Sigmoid colon (tissue), 7 donors: ENCODE measurements at places on chromosomes 16 and 17.

DNA sequence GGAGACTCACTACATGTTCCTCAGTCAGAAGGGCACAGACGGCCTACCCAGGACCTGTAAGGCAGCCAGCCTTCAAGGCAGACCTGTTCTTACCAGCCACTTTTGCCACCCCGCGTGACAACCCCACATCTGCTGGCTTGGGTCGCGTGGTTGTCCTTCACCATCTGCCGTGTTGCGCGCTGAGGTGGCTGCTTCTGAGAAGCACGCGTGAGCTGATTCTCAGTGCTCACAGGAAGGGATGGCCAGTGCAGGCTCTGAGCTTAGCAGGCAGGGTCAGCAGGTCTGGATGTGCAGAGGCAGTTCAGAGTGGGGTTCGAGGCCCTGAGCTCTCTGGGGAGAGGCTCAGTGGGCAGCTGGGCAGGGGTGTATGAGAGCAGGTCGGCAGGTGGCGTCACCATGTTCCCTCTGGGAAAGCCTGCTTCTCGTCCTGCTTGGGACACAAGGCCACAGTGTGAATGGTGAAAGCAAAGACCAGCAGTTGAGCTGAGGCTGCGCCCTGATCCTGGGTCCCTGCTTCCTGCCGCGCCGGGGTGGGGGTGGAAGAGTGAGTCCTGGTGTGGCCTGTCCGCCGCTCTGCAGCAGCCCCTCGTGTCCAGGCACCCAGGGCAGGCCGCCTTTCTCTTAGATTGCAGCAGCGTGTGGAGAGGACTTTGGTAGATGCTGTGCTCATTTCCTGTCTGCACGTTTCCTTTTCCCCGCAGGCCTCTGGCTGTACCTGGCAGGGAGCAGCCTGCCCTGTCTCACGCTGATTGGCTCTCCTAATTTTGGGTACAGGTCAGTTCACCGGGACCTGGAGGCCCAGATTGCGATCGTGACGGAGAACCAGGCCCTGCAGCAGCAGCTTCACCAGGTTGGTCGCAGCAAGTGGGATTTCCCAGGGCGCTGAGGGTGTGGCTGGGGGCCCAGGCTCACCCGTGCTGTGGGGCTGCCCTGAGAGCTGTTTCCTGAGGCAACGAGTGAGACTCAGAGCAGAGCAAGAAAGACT is 36.0 kb downstream of the PGS1 start:
- DNase-seq: no peak

DNA sequence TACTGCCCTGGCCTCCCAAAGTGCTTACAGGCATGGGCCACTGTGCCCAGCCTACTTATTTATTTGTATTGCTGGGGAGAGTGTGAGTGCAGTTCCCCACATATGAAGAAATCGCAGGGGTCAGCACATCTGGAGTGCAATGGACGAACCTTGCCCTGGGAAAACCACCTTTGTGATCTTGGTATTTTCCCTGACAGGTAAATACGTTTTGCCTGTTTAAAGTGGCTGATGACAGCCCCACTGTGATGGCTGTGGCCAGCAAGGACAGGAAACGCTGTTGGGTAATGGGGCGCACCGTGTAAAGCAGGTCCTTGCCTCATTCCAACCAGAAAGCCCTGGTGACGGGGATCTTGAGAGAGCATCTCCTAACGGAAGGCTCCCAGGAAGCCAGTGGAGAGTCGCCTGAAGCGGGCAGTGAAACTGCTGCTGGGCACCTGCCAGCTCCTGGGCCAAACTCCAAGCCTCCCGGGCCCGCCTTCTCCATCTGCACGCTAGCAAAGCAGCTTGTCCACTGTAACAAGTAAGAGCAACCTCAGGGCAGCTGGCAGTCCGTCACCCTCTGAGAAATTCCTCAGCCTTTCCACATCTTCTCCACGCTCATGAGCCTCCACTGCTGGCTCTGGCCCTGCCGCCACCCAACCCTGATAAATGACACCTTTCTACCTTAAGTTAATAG is 17.5 kb downstream of the EMC8 start:
- DNase-seq: peak; percentile 87

- DNase-seq: no peak
Observed at GRCh38 chr17:51060396-51060795, 60.3 kb downstream of the SPAG9 start.

GRCh38 chr17:6356562-6356961 is 78.4 kb downstream of the AIPL1 start:
- DNase-seq: no peak

GRCh38 chr16:66894948-66895688 is 14.8 kb downstream of the PDP2 start:
- peak; percentile 82 for DNase-seq

GRCh38 chr17:17779015-17779611 is 57.7 kb downstream of the SREBF1 start:
- no peak for DNase-seq

DNA sequence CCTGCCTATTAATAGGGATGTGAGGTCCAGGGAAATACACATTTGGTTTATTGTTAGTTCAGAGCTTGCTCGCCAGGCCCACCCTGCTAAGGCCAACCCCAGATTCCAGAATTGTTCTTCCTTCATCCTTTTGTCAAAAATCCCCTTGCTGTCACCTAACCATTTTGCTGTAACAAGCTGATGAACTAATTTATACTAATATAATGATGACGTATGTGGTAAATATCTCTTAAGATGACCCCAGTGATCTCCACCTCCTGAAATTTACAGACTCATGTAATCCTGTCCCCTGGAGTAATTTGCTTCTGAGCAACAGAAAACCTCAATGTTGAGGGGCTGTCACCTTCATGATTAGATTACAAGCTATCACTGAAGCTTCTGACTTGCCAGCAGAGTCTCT is 236.3 kb upstream of the N4BP1 start:
- DNase-seq: no peak

DNA sequence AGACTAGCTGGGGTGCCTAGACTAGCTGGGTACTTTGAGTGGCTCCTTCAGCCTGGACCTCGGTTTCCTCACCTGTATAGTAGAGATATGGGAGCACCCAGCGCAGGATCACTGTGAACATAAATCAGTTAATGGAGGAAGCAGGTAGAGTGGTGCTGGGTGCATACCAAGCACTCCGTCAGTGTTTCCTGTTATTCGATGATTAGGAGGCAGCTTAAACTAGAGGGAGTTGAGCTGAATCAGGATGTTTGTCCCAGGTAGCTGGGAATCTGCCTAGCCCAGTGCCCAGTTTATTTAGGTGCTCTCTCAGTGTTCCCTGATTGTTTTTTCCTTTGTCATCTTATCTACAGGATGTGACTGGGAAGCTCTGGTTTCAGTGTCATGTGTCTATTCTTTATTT is 8.4 kb upstream of the TMEM235 start:
- no peak for DNase-seq

DNA sequence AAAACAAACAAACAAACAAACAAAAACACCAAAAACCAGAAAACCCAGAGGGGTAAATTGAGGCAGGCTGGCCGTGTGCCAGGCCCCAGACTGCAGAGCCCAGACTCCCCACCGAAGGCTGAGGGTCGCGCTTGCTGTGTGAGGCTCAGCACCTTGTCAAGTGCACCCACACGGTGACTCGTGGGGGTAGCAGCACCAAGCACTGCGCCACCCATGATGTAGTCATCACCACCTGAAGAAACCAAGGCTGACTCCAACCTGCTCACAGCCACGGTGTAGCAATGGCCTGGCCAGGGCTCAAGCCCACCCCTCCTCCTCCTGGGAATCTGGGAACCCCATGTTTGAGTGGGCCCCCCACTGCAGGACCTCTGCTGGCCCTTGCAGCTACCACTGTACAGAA is 11.9 kb downstream of the MCRIP1 start:
- no peak for DNase-seq

- peak; percentile 73 for DNase-seq
Observed at GRCh38 chr17:48636177-48637018, 10.2 kb upstream of the HOXB9 start.
